ENCODE measurements at places on chromosomes 7 and 10.

DNA sequence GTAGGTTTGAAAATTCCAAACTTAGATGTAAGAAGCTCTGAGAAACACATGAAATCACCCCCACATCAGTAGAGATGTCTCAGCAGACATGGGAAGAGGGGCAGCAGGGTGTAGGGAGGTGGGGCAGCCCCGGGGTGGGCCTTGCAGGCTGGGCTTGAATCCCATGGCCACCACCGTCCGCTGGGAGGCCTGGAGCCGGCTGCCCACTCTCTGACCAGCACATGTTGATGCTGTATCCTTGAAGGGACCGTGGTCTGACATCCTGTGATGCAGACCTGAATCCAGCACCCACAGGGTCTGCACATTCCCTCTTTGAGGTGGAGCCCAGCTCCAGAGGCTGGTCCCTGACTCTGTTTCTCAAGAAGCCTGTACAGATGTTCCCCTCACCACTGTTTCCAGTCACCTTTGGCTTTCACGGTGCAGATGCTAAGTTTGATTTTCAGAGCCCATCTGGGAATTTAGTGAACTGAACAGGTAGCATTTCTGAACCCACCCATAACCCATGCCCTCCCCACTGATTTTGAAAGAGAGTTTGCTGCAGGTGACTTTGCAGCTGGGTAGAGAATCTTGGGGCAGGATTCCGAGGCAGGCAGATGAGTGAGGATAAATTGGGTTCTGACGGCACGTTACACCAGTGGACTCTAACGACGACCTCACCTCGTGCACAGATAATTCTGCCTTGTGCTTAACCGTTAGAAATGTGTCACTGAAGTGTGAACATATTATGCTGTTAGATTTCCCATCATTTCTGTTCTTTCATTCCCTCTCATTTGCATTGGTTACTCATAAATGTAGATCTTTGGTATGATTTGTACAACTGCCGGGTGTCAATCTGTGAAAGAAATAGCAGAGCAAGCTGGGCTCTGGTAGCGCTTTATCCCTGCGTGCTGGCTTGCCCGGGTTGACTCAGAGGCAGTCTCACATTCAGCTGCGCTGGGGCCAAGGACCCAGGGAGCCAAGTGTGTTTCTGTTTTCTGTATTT is 45.7 kb downstream of the IKZF1 start:
- DNase-seq, result peak; percentile 76

- no peak for DNase-seq
Measured at GRCh38 chr7:50665403-50666123, 100.4 kb upstream of the DDC start.

- no peak for DNase-seq
Measured at GRCh38 chr7:69105092-69105491, 493.2 kb upstream of the AUTS2 start.

- no peak for DNase-seq
Measured at GRCh38 chr7:110507369-110507768, 583.6 kb upstream of the LRRN3 start.

DNA sequence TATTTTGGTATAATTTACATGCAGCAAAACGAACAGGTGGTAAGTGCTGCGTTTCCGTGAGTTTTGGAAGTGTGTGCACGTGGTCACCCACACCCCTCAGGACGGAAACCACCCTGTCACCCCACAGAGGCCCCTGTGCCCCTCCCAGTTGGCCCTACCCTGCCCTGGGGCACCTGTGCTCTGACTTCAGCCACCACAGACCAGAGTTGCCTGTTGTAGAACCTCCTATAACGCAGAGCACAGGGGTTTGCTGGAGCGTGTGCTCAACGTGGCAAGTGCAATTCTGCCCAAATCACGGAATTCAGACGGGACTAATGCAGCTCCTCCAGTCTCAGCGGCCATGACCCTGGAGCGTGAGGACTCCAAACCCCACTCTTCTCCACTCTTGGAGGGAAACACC is 9.6 kb upstream of the CFAP46 start:
- no peak for DNase-seq

GRCh38 chr7:96285579-96285978 is 36.3 kb downstream of the SLC25A13 start:
- no peak for DNase-seq

DNA sequence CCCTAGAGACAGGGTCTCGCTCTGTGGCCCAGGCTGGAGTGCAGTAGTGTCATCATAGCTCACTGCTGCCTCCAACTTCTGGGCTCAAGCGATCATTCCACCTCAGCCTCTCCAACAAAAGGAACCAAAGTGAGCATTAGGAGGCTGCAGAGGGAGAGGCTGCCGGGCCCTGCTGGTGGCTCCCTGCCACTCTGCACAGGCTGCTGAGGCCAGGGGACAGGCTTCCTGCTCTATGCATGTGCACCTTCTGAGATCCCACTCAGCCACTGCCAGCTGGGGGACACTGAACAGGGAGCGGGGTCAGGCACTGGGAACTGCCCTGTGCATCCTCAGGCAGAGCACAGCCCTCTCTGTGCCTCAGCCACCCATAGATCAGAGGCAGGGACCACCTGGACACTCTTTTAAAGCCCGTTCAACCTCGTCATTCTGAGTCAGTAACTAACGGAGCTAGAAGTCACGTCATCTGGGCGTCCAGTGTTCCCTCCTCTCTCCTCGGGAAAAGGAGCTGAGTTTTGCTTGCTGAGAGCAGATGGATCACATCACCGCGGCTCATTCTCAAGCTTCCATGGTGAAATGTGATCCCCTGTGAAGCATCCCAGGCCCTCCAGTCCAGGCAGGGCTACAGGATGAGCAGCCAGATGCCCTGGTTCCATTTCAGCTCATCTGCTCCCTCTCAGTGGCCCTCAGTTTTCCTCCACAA is 109.6 kb downstream of the MYL10 start:
- no peak for DNase-seq

DNA sequence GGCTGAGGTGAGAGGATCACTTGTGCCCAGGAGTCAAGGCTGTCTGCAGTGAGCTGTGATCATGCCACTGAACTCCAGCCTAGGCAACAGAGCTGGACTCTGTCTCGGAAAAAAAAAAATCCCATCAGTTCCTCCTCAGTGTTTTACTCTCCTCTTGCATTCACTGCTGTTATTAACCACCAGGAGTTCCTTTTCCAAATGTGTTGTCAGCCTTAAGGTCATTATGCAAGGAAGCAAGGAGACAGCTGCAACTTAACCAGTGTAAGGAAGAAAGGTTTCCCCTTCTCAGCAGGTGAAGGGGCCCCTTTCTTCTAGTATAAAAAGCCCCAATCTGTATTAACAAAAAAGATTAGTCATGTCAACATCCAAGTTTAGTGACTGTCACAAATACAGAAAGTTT is 86.6 kb upstream of the LEP start:
- DNase-seq, result no peak

Measured in activated CD8-positive, alpha-beta memory T cell treated with anti-CD3 and anti-CD28 coated beads, Interleukin-2, amount 50 U/mL, for 4 hours (primary cell).